Omental fat pad (tissue), 4 donors: ENCODE measurements at places on chromosomes 5 and 9. TPM values are rescaled to one million over a fixed set of nuclear protein-coding genes. Genes with fewer than 3 reads are reported as not detected.

The PCDHB13 gene
- 2.3 TPM for total RNA-seq

The SOHLH1 gene
- not detected for total RNA-seq

The SOX30 gene
- not detected for total RNA-seq

DNA sequence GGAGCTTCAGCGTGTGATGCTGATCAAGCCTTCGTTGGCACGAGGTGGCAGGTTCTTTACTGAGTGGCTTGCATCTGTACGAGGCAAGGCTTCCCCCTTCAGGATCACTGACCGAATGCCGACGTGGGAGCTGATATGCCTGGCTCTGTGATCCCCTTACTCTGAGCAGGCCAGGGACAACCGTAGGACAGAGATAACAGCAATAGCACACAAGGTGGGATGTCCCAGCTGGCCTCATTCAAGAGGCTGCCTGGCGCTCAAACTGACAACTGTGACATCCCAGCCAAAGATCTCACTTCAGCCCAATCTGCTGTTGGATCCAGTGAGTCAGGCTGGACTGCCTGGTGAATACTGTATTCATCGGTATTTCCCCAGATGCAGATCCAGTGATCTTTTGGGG lies 199.4 kb upstream of the PANK3 start:
- DNase-seq, result no peak

DNA sequence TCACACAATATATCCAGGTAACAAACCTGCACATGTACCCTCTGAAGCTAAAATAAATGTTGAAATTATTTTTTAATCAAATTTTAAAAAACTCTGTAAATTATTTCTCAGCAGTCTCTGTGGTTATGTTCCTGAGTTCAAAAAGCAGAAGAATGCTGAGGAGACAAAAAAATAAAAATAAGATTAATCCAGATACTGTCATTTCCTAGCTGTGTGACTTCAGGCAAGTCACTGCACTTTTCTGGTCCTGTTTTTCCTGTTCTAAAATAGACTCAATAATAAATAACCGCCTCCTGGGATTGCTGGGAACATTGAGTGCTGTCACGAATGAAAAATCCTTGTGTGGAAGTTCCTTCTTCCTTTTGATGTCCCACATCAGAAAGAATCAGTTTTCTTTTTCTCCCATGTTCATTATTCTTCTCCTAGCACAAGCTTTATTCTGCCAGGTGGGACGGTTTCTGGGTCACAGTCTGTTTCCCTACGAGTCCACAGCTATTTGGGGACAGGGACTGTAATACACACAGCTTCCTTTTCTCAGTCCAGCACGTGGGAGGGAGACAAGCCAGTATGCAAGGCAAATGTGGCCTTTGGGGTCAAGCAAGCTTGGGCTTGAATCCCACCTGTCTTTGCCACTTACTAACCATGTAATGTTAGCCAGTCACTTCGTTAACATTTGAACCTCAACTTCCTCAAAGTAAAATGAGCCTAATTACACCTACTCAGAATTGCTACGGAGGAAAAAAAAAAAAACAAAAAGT lies 156.9 kb downstream of the TRIM32 start:
- DNase-seq, result no peak
